CD4-positive, alpha-beta T cell treated with Interleukin-15 for 4 hours (primary cell): ENCODE measurements at places on chromosomes 16 and 17.
A peak's percentile ranks its signal among the peaks of the same experiment; 100 is the strongest.

DNA sequence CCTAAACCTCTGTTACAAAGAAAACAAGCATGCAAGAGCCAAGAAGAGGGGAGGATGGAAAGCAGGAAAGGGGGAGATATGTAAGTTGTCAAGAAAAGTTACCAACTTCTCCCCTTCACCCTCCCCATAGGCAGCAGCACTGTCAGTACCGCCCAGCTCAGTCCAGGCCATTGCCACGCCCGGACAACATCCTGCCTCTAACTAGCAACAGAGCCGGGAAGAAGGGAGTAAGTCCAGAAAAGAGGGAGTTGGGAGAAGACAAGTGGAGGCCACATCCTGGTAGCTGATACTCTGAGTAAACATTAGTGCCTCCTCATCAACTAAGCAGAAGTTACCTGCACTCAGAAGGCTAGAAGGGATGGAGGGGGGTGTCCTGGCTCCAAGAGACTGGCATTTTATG is 113.6 kb downstream of the SMG6 start:
- DNase-seq, result no peak

DNA sequence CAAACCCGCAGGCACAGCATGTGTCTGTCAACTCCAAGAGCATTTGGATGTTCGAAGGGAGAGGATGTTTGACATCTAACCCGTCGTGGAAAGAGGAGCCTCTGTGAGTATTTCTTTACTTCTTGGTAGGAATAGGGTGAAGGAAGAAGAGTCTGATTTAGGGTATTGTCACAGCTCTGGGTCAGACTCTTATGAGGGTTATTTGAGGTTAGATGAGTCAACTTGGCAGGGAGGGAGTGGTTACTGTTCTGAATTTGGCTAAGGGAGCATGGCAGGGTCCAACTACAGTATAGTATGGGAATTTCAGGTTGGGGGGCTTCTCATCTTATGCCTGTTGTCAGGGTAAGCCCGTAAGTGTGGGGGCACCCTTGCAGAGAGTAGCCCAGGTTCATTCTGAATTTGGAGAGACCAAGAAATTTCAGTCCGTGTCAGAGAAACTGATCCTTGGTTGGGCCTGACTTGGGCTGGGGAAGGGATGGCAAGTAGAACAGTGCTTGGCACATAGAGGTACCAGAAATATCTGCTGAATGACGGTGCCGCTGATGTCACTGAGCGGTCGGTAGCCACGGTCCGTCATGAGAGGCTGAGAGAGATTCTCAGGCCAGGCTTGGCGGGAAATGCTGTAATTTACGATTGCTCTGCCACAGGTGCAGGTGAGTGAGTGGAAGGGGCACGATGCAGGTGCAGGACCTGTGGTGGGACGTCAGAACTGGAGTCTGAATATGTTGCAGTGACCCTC is 43.2 kb downstream of the MYH3 start:
- DNase-seq, result no peak

GRCh38 chr16:4477966-4478365 is 1.8 kb downstream of the HMOX2 start:
- DNase-seq, result peak; percentile 38

GRCh38 chr17:19357761-19358160 is 4.8 kb downstream of the B9D1 start:
- no peak for DNase-seq

GRCh38 chr17:13485327-13485726 is 116.4 kb downstream of the HS3ST3A1 start:
- DNase-seq, result no peak

DNA sequence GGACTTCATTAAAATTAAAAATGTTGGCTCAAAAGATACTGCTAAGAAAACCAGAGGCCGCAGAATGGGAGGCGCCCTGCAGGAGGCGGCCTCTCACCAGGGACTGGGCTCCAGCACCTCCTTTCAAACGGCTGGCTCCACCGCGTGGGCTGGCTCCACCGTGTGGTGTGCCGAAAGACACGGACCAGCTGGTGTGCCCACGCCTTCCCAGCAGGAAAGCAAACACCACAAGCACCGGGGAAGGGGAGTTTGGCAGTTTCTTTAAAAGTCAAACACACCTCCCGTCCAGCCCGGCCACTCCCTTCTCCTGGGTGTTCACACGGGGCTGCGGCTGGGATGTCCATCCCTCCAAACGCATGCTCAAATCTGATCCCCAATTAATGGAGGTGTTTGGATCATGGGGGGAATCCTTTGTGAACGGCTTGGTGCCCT is 13.9 kb downstream of the HAGH start:
- peak; percentile 17 for DNase-seq

- DNase-seq, result no peak
These were observed 17.8 kb downstream of the ATP1B2 start for GRCh38 chr17:7668482-7668881.

DNA sequence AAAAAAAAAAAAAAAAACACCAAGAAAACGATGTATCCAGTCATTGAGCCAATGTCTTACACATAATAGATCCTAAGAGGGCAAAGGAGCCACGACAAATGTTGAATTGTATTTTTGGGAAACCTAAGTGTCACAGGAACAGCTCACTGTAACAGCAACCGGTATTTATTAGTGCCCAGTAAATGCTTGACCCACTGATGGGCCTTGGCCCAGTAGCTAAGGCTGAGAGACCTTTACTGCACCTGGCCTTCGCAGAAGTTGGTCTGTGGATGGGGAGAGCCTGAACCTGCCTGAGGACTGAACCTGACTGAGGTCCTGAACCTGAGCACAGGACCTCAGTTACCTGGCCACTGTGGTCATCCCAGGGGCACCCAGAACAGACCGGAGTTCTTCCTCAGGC is 65.0 kb upstream of the TBX2 start:
- DNase-seq, result no peak

GRCh38 chr17:21089145-21089544 is 37.6 kb upstream of the DHRS7B start:
- no peak for DNase-seq

- no peak for DNase-seq
These were observed 497 bp downstream of the BCL7C start for GRCh38 chr16:30893417-30893743.

DNA sequence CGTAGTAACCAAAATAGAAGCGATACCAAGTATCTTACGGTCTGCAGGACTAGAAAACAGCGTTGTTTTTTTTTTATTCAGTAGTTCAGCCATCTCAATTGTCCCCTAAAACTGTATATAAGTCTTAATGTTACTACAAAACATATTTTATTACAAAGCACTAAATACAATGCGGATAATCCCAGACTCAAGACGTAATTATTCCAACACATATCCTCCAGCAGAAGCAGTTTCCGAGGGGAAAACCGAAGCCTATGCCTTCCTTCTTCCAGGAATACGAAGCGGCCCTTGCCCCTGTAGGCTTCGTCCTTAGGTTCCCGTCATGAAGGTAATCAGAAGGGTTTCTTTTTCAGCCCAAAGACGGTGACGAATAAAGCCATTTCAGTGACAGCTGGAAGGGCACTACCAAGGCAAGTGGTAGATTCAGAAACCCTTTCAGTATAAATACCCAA is 2.3 kb downstream of the TMEM107 start:
- DNase-seq, result no peak

DNA sequence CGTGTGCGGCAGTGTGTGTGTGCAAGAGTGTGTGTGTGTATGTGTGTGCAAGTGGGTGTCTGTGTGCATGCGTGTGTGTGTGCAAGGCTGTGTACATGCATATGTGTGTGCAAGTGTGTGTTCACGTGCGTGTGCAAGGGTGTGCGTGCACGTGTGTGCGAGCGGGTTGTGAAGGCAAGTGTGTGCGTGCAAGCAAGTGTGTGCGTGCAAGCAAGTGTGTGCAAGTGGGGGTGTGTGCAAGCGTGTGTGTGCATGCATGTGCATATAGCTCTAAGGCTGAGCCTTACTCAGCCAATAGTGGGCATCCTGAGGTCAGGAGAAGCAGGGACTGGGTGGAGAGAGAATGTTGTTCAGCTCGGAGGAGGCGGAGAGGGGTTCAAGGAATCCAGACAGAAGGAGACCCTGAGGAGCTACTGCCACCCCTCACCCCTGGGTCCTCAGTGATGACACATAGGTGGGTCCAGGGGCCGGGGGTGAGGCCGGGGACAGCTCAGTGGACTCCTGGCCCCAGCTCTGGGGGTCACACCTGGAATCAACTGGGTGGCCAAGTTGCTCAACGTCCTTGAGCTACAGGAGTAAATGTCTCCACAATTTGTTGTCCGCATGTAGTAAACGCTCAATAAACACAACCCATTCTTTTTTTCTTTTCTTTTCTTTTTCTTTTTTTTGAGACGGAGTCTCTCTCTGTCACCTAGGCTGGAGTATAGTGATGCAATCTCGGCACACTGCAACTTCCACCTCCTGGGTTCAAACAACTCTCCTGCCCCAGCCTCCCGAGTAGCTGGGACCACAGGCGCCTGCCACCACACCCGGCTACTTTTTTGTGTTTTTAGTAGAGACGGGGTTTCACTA is 1.8 kb downstream of the PRR29 start:
- DNase-seq, result no peak

- DNase-seq, result no peak
These were observed 30.5 kb downstream of the GSE1 start for GRCh38 chr16:85643631-85644030.

GRCh38 chr17:16662936-16663335 is 9.3 kb upstream of the ZNF624 start:
- DNase-seq, result no peak

GRCh38 chr16:24174957-24175356 is 81.2 kb upstream of the CACNG3 start:
- no peak for DNase-seq

GRCh38 chr17:43720311-43721060 is 38.1 kb downstream of the SOST start:
- peak; percentile 75 for DNase-seq

DNA sequence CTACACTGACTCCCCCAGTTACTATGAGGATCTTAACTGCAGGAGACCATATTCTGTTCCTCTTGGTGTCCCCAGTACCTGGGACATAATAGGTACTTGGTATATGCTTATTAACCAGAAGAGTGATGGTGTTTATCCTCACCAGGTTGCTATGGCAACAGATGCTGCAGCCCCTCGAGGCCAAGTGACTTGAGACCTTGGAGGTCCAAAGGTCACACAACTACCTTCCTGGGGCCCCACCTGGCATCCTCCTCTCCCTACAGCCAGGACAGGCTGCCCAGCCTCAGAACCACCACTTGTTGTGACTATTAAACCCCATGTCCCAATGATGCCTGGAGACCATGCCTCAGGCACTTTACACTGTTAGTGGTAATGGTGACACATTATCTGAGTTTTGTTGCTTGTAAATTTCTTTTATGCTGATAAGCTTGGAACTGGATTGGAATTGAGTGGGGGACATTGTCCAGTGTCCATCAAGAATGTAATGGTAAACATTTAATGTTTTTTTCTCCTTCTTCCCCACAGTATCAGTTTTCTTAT is 189.4 kb downstream of the CCDC182 start:
- DNase-seq, result no peak

DNA sequence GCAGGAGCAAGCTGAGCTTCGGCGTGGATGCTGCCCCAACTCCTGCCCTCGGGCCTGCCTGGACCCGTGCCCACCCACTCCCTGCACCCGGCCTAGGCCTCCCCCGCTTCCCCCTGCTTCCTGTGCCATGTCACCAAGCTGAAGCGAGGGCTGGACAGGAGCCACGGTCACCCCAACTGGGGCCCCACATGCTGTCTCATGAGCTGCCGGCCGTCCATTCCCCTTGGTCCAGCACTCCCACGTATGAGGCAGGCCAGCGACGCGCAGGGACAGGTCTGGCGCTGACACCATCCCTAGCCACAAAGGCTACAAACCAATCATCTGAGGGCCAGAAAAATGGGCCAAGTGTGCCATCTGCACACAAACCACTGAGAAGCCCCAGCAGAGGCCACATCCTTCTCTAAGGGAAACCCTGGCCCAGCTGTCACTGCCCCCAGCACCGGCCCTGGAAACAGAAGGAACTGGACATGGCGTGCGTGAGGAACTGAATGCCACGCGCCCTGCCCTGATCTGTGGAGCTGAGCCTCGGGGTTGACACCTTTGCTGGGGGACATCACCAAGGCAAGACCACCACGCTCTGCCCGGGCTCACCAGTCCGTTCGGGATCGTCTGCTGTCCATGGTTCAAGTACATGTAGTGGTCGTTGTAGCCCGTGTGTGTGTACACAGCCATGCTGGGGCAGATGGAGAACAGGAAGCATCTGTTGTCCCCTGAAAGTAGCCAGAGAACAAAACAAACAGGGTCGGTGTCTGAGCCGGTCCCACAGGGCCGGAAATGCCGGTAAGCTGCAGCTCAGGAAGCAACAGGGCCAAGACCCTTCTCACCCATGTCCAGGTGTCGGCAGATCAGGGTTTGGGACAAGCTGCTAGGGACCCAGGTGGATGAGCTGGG is 22.2 kb downstream of the MEAK7 start:
- no peak for DNase-seq

- DNase-seq, result peak; percentile 24
These were observed 36.7 kb downstream of the CMIP start for GRCh38 chr16:81481207-81481821.

DNA sequence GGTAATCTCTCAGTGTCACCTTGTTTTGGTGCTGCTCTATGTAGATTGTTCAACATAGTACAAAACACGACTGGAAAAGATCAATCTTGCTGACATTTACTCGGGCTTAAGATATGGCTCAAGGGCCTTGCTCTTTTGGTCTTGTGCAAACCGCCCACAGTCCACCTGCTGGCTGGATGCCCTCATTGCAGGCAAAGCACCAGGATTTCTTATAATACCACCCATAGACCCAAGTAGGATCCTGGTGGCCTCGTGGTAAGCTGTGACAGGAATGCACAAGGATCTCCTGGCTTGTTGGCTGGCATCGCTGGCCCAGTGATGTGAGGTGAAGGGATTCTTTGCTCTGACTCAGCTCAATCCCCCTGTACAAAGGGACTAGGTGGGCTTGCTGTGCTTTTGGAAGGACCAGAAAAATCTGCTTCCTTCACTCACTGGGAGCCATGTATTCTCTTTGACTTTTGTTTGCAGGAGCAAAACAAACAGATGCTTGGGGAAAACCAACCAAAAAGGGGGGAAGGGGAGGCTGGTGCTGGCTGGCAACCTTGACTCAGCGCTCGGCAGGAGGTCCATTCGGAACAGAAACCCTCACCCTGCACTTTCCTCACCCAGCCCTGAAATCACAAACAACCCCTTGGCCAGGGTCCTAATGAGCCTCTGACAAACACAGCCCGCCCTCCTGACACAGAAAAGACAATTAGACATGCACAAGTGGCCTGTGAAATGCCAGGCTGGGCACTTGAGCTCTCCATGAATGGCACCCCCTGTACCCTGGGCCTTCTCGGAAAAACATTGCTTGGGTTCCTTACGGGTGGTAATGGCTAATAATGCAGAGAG is 36.6 kb upstream of the MED9 start:
- DNase-seq, result peak; percentile 79

- no peak for DNase-seq
These were observed 3.7 kb downstream of the NFE2L1 start for GRCh38 chr17:48051706-48052486.
